ENCODE measurements at places on chromosomes 7 and 10.

DNA sequence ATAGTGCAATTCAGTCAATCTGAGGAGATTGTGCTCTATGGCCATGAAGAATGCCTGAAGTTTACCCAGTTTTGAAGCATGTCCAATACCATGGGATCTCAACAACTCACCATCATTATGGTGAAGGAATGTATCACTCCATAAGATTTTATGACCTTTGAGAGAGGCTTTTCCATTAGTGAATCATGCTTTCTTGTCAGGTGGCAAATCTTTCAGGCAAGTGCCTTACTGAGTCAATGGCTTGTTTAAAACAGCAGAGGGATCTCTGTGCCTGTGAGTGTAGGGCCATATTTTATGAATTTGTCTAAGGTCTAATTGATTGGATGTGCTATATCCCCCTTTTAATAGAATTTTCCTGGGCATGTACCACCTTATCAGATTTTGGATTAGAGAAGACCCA lies 131.5 kb downstream of the CCDC7 start:
- DNase-seq: no peak

- no peak for DNase-seq
Observed at GRCh38 chr7:158204453-158204852, 383.2 kb downstream of the PTPRN2 start.

DNA sequence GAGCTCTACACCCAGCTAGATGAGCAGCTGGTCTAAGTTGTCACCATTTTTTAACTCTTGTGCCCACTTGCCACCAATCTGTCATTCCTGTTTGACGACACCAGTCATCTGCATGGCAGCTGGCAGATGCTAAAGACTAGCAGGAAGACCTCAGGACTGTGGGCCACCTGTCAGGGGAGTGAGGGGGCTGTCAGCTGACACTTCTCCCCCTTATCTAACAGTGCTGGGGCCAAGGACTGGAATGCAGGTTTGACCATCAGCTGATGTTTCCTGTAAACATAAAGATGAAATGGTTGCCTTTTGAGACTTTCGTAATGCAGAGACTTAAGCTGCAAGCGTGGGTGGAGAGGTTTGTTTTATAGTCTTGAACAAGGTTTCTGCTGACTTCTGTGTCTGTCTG lies 93.5 kb downstream of the WNT2 start:
- DNase-seq: no peak

DNA sequence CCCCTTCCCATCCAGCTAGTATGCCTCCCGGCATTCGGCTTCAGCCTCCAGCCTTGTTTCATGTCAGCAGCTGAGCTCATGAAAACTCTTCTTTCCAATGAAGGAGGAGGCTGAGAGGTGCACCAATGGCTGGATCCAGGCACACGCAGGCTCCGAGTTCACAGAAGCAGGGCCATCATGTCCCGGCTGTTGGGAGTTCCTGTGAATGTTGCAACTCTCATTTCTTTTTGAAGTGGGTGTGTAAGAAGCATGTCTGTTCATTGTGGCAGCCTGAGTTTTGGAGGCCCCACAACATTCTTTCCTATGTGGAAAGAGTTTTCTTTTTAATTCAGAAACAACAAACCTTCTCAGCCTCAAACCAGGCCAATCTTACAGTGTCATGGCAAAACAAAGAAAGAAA lies 89.7 kb downstream of the PTPRE start:
- no peak for DNase-seq

DNA sequence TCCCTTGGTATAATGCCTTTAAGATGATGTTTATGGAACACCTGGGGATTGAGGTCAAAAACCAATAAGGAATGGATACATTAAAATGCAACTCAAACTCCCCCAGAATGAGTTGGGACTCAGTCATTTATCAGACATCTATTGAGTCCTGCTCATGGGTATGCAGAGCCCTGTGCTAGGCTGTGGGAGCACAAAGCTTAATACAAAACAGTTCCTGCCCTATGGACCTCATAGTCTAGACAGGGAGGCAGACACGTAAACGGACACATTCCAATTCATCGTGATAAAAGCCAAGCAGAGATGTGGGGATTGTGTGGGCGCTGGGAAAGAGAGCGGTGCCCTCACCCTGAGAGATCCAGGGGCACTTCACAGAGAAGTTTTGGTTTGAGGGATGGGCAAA lies 181.7 kb downstream of the PTEN start:
- no peak for DNase-seq

- no peak for DNase-seq
Observed at GRCh38 chr10:15124190-15124589, 27.0 kb downstream of the RPP38 start.

DNA sequence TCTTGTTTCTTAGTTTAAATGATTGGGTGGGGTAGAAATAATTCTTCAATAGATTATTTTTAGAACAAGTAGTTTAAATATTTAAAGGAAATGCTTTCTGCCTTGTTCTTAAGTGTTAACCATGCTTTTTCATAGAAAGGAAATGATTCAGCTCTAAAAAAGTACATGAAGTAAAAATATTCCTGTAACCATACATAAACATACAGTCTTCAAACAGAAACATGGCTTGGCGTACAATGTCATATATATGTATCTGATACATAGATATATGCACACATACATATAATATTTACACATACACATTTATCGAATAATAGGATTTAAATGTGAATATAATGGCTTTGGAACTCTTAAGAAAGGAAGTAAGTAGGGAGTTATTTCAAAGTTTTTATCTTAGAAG lies 84.4 kb downstream of the RUNDC3B start:
- DNase-seq: no peak

- DNase-seq: no peak
Observed at GRCh38 chr10:124977648-124978375, 35.9 kb downstream of the ZRANB1 start.

- no peak for DNase-seq
Observed at GRCh38 chr10:48697821-48698764, 13.4 kb downstream of the WDFY4 start.

- DNase-seq: no peak
Observed at GRCh38 chr7:34187798-34188307, 282.5 kb downstream of the BMPER start.

DNA sequence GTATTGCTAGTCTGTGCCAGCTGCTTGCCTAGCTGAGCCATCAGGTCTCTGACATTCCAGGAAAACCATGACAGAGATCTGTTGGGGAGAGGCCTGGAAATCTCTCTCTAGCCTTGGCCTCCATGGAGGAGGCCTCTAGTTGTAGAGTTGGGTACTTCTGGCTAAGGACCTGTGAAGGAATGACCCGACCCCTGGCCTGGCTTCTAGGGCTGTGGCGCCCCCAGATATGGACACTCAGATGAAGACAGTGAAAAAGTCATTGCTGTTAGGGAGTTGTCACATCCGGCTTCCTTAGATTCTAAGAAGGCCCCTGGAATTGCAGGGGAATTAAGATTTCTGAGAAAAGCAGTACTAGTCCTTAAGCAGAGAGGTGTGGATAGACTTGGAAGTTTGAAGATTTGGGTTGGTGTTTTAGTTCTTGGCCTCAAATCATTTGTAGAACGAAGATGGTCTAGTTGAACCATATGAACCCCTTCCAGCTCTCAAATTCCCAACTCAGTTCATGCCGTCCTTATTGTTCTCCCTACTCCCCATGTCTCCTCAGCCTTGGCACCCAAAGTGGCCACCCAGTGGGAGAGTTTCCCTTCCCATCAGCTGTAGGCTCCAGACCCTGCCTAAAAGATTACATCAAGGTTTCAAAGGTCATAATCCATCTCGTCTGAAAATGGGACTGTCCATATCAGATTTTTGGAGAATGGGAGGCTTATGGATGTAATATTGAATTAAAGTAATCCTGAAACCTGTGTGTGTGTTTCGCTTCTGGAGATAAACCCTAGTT lies 7.0 kb downstream of the HHEX start:
- no peak for DNase-seq

DNA sequence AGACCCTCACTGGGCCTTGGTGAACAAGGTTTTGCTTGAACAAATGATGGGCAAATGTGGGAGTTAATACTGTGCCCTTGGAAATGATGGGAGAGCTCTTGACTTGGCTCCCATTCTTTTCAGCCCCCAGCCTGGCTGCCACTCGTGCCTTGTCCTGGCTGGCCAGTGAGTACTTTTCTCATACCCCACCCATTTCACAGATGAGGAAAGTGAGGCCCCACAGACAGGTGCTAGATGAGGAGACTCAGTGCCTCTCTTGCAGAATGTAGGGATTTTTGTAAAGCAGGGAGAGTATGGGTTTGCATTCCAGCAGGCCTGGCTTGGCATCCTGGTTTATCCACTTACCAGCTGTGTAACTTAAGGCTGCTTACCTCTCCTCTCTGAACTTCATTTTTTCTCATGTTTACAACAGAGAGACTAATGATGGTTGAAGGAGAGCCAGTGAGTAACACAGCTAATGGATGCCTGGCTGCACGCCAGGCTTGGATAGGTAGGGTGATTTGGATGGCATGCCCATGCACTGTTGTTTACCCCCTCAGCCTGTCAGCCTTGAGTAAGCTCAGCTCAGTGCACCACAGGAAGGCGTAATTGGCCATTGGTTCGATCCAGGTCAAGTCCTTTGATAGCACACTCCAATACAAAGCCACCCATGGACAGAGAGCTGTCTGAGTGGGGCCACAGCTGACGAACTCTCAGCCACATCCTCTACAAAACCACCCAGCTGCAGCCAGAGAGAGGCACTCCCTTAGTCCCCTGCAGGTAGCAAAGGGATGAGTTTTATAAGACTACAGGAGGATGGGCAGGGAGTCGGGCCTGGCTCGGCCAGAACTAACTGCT lies 436.8 kb downstream of the RPS24 start:
- DNase-seq: peak; percentile 22

- no peak for DNase-seq
Observed at GRCh38 chr7:123271231-123271630, 71.5 kb upstream of the SLC13A1 start.

DNA sequence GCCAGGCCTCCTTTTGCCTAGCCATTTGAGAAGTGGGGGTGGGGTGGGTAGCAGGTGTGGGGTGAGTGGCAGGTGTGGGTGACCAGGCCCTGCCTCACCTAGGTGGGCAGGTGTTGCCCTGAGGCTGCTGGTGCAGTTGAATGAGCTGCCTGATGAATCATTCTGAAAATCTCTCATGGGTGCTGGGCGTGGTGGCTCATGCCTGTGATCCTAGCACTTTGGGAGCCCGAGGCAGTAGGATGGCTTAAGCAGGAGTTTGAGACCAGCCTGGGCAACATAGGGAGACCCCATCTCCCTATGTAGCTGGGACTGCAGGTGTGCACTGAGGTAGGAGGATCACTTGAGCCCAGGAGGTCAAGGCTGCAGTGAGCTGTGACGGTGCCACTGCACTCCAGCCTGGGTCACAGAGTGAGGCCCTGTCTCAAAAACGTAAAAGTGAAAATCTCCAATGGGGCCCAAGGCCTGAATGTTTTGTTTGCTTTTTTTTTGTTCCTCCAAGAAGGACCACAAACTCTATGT lies 17.7 kb downstream of the TSPAN14 start:
- DNase-seq: no peak

DNA sequence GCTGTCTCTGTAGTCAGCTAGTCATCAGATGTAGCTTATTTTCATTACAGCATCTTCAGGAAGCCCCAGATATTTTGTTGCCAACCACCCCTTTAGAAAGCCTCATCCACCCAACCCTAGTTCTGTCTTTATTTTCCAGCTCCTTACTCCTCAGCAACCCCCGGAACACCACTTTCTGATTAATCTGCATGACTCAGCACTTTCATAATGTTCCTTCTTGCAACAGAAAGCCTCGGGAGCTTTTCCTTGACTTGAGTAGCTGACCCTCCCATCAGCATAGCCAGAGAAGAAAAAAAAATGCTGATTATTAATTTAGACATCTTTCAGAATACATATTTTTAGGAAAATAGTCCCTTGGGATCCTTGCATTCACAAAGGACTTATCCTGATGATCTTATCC lies 244.0 kb upstream of the CXCL12 start:
- DNase-seq: no peak

GRCh38 chr10:84298057-84298456 lies 30.3 kb upstream of the CCSER2 start:
- DNase-seq: no peak

- DNase-seq: no peak
Observed at GRCh38 chr10:14699482-14699881, 75.2 kb downstream of the FAM107B start.
